ENCODE measurements at places on chromosomes 6 and 20. TPM values are rescaled to one million over a fixed set of nuclear protein-coding genes. Genes with fewer than 3 reads are reported as not detected.

The C6orf52 gene
- not detected for total RNA-seq

The PGC gene
- 3.4 TPM for total RNA-seq

- no peak for DNase-seq
- H3K27ac ChIP-seq, result no peak overlapping the region
- no peaks in the 10 kb centered on the region for H3K27me3 ChIP-seq
- no peak overlapping the region for H3K4me3 ChIP-seq
- no peaks in the 10 kb centered on the region for H3K36me3 ChIP-seq
- H3K4me1 ChIP-seq, result no peaks in the 10 kb centered on the region
Measured at GRCh38 chr6:151577257-151577656, 83.4 kb downstream of the CCDC170 start.

The IL17F gene
- not detected for total RNA-seq

DNA sequence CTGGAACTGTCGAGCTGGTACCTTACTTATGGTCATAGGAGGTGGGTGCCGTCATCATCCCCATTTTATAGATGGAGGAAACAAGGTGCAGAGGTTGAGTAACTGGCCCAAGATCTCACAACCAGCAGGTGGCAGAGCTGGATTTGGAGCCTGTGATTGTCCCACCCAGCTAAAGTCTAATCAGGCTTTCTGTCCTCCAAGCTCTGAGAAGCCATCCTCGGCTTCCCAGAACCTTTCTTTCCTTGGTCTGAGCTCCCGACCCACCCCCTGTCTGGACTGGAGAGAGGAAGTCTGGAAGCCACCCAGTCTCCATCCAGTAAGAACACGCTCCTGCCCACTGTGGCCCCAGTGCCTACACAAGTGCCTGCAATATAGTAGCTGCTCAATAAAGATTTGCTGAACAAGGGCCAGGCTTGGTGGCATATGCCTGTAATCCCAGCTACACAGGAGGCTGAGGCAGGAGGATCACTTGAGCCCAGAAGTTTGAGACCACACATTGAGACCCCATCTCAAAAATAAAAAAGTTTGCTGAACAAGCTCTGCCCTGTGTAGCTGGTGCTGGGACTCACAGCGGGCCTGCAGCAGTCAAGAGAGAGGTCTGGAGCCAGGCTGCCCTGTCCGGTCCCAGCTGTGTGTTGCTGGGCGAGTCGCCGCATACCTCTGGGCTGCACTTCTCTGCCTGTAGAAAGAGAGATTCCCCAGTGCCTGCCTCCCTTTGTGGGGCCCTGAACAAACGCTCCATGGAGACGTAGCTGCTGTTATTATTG is 32.5 kb upstream of the DLGAP4 start:
- H3K4me1 ChIP-seq, result no peaks in the 10 kb centered on the region
- H3K4me3 ChIP-seq, result no peak overlapping the region
- H3K27ac ChIP-seq, result no peak overlapping the region
- H3K36me3 ChIP-seq, result no peaks in the 10 kb centered on the region
- H3K27me3 ChIP-seq, result no peaks in the 10 kb centered on the region
- no peak for DNase-seq

The MYBL2 gene
- total RNA-seq, result 1.7 TPM

GRCh38 chr6:50030777-50031562 is 9.2 kb upstream of the DEFB110 start:
- H3K27me3 ChIP-seq, result no peaks in the 10 kb centered on the region
- no peak for DNase-seq
- no peaks in the 10 kb centered on the region for H3K4me1 ChIP-seq
- no peak overlapping the region for H3K27ac ChIP-seq

DNA sequence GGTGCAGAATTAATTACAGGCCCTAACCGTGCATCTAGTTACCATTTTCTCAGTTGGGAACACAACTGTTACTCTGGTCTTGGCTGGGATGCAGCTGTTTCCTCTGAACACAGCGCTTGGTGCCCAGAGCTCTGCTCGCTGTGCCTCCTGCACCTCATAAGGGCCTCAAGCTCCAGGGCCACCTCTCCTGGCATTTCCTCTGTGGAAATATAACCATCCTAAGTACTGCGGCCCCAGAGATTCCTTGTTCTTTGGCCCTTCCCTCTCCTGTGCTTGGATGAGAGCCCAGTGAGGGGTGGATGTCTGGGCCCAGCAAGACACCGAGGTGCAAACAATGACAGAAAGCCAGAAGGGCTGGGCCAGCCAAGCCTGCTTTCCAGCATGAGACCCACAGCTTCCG is 169.9 kb upstream of the CST7 start:
- H3K4me3 ChIP-seq, result no peak overlapping the region
- DNase-seq, result no peak
- H3K27ac ChIP-seq, result no peak overlapping the region
- no peaks in the 10 kb centered on the region for H3K27me3 ChIP-seq

- no peaks in the 10 kb centered on the region for H3K36me3 ChIP-seq
- peaks cover 8% of the 10 kb centered on the region for H3K4me1 ChIP-seq
- H3K4me3 ChIP-seq, result no peak overlapping the region
- no peaks in the 10 kb centered on the region for H3K27me3 ChIP-seq
Measured at GRCh38 chr20:44633872-44634600, 17.5 kb downstream of the ADA start.

The IL20RA gene
- 21.9 TPM for total RNA-seq

DNA sequence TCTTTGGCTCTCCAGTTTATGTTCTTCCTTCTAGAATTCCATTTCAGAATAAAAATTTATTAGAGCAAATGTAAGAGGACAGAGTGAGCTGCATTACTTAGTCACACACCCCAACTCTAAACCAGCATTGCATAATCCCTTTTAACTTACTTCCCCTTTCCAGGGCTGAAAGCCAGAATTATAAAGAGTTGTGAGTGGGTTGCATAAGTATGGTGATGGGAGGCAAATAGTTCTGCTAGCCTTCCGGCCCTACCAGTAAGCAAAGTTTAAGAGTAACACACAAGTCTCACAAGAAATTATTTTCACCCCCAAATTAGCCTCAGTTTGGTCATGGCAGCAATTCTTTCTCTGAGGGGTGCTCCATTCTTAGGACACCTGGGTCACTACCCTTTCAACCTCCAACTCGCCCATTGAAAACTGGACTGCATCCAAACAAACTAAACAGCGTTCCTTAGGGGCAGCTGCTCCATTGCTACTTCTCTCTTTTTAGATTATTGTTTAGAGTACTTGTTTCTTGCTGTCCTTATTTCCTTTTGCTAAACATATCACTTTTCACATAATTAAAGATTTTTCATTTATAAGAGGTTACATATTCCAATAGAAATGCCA is 1.6 kb downstream of the KIAA0408 start:
- peak overlapping the region; percentile 64 for H3K27ac ChIP-seq
- peak overlapping the region; percentile 46 for H3K4me3 ChIP-seq
- H3K27me3 ChIP-seq, result no peaks in the 10 kb centered on the region
- no peak for DNase-seq
- H3K4me1 ChIP-seq, result peaks cover 29% of the 10 kb centered on the region
- H3K36me3 ChIP-seq, result no peaks in the 10 kb centered on the region

The LAMA4 gene
- 56.5 TPM for total RNA-seq

GRCh38 chr20:36173451-36173933 is 19.0 kb downstream of the EPB41L1 start:
- no peak overlapping the region for H3K27ac ChIP-seq
- no peaks in the 10 kb centered on the region for H3K4me1 ChIP-seq
- no peak overlapping the region for H3K4me3 ChIP-seq
- H3K36me3 ChIP-seq, result no peaks in the 10 kb centered on the region

DNA sequence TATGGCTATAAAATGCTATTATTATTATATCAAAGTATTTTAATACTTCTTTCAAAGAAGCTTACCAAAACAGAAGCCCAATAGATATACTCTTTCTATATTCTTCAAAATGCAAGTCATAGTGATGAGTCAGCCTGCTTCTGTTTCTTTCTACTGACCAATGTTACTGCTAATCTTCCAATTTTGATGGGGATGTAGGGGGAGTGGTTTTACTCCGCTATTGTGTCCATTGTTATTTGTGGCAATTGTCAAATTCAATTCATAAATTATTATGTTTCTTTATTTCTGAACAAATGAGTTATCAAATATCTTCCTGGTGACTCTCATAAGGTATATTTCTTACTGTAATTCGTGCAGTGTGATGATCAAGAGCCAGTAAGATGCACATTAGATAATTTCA is 221.5 kb upstream of the DEFB112 start:
- no peaks in the 10 kb centered on the region for H3K36me3 ChIP-seq
- H3K27ac ChIP-seq, result no peak overlapping the region
- no peak overlapping the region for H3K4me3 ChIP-seq
- DNase-seq, result no peak

GRCh38 chr6:149545258-149545753 is 537 bp downstream of the PPIL4 start:
- H3K27ac ChIP-seq, result peak overlapping the region; percentile 96
- no peak for DNase-seq

DNA sequence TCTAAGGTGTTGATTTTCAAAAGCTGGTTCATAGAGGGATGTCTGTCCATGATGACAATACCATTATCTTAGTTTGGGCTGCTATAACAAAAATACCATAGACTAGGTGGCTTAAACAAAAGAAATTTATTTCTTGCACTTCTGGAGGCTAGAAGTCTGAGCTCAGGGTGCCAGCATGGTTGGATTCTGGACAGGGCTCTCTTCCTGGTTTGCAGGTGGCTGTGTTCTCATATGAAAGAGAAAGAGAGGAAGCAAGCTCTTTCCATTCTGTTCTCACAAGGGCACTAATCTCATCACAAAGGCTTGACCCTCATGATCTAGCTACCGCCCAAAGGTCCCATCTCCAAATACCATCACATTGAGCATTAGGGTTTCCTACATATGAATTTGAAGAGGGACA is 144.5 kb upstream of the SLC24A3 start:
- H3K4me1 ChIP-seq, result no peaks in the 10 kb centered on the region
- no peak overlapping the region for H3K4me3 ChIP-seq
- H3K27me3 ChIP-seq, result no peaks in the 10 kb centered on the region

- H3K27ac ChIP-seq, result no peak overlapping the region
- H3K4me3 ChIP-seq, result no peak overlapping the region
- H3K27me3 ChIP-seq, result no peaks in the 10 kb centered on the region
Measured at GRCh38 chr6:142374965-142375733, 73.3 kb downstream of the ADGRG6 start.

- DNase-seq, result no peak
Measured at GRCh38 chr6:41523915-41524633, 22.1 kb upstream of the FOXP4 start.

The FAM83B gene
- total RNA-seq, result 35.8 TPM

- H3K27me3 ChIP-seq, result no peaks in the 10 kb centered on the region
- H3K36me3 ChIP-seq, result no peaks in the 10 kb centered on the region
- no peak for DNase-seq
- no peak overlapping the region for H3K4me3 ChIP-seq
Measured at GRCh38 chr20:22338140-22338708, 246.1 kb downstream of the FOXA2 start.

GRCh38 chr6:106199998-106200397 is 113.9 kb downstream of the PRDM1 start:
- H3K27ac ChIP-seq, result no peak overlapping the region
- H3K36me3 ChIP-seq, result no peaks in the 10 kb centered on the region
- DNase-seq, result no peak
- no peak overlapping the region for H3K4me3 ChIP-seq
- H3K27me3 ChIP-seq, result no peaks in the 10 kb centered on the region
- no peaks in the 10 kb centered on the region for H3K4me1 ChIP-seq

The TFAP2D gene
- not detected for total RNA-seq

- no peaks in the 10 kb centered on the region for H3K4me1 ChIP-seq
- H3K36me3 ChIP-seq, result no peaks in the 10 kb centered on the region
- DNase-seq, result no peak
Measured at GRCh38 chr6:78157606-78158005, 504.8 kb downstream of the MEI4 start.

GRCh38 chr6:52364480-52365166 is 2.7 kb downstream of the PAQR8 start:
- peaks cover 26% of the 10 kb centered on the region for H3K4me1 ChIP-seq
- DNase-seq, result no peak
- H3K4me3 ChIP-seq, result no peak overlapping the region
- H3K27me3 ChIP-seq, result no peaks in the 10 kb centered on the region
- no peak overlapping the region for H3K27ac ChIP-seq
- H3K36me3 ChIP-seq, result no peaks in the 10 kb centered on the region

The LAMP5 gene
- 0.74 TPM for total RNA-seq

- no peaks in the 10 kb centered on the region for H3K36me3 ChIP-seq
- no peak overlapping the region for H3K27ac ChIP-seq
- DNase-seq, result no peak
Measured at GRCh38 chr6:87396595-87397392, 11.0 kb upstream of the CFAP206 start.

The C20orf144 gene
- not detected for total RNA-seq

The RAB22A gene
- total RNA-seq, result 15.2 TPM

DNA sequence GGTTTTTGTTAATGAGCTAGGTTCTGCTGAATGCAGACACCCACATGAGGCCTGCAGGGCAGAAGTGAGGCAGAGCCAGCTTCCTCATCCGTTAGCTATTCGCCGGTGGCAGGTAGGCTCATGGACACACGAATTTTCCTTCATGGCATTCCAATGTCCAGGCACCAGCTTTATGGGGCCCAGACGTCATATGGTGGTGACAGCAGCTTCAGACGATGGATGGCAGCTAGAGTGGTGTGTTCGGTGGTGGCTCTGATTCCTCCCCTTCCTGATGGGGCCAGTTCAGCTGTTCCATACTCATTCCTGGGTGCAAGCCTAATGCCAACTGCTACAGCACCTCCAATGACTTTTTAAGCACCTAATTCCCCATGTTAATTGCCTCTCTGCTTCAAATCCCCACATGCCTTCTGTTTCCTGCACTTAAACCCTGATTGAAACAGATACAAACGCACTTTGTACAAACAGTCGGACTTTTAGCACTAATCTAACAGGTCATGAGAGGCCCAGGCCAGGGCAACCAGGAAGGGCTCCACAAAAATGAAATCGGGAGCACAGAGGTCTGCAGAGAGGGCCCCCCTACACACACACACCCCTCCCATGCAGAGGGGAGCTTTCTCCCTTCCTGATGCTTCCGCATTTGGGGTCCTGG is 35.7 kb upstream of the MLN start:
- H3K27ac ChIP-seq, result no peak overlapping the region
- no peak for DNase-seq
- no peaks in the 10 kb centered on the region for H3K27me3 ChIP-seq
- H3K4me1 ChIP-seq, result peaks cover 30% of the 10 kb centered on the region
- H3K4me3 ChIP-seq, result no peak overlapping the region

DNA sequence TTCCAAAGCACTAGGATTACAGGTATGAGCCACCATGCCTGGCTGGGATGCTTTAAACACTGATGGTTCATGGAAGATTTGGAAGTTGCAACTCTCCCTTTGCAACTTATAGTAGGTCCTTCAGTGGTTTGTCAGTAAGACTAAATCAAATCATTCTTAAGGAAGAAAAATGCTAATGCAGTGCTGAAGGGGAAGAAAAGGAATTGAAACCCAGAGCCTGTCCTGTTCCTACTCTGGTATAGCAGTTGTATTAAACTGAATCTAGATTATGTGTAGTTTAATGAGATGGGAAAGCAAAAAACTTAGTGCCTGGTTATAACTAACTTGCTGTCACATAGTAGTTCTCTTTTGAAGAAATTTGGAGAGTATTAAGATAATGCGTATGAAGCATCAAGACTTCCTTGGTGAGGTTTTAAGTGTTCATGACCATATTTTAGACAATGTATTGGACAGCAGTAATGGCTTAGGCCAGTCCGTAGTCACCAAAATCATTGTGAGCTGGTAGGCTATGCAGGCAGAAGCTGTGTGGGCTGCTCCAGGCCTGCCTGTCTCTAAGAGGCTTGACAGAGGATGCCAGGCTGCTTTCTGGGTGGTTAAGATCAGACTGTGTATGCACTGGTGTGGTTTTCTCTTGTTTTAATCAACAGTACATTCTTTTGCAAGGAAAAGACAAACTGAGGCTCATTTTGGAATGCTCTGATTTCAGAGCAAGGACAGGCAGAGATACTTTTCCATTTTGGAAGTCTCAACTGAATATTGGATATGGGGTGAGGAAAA is 14.0 kb downstream of the PAQR8 start:
- DNase-seq, result no peak
- H3K27ac ChIP-seq, result no peak overlapping the region
- H3K27me3 ChIP-seq, result no peaks in the 10 kb centered on the region
